ENCODE measurements at places on chromosomes 7 and 10.

DNA sequence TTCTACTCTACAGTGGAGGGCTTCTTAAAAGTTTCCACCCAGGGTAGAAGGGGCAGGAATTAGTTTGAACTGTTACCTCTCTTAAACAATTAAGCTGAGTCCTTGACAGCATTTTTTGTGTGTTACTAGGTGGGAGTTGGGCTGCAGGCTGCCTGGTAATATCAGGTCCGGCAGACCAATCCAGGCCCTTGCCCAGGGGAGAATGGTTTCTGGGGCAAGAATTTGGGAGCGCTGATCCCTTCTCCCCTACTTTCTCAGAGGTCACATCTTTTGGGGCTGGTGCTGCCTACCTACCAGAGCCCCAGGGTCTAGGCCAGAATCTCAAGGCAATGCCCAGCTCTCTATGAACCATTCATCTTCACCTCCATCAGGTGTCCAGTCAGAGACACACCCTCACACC lies 1.6 kb downstream of the PPRC1 start:
- DNase-seq: no peak

- DNase-seq: no peak
Measured at GRCh38 chr7:15248514-15248913, 313.3 kb downstream of the AGMO start.

DNA sequence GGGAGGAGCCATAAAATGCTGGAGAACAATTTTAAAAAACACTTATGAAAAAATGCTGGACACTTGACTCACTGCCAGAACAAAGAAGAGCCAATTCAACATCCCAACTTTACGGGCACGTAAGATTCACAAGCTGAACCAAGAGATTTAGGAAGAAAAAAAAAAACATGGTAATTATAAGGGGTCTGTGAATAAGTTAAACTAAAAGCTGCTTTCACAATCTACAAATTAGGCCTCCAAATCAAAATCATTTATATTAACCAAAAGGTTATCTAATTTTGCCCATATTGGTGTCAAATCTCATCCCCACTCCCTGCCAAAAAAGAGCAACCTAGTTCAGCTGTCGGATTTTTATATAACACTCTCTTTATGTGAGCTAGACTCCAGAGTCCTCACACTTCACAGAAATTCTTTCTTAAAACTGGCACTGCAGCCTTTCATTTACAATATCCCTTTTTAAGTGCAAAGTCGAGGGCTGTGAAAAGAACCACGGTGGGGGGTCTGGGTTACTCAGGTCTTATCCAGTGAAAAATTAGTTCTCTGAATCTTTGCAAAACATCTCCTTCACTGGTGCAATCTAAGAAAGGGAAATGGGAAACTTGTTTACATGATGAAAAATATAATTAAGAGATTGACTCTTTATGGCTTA lies 30.4 kb upstream of the DGKI start:
- no peak for DNase-seq

DNA sequence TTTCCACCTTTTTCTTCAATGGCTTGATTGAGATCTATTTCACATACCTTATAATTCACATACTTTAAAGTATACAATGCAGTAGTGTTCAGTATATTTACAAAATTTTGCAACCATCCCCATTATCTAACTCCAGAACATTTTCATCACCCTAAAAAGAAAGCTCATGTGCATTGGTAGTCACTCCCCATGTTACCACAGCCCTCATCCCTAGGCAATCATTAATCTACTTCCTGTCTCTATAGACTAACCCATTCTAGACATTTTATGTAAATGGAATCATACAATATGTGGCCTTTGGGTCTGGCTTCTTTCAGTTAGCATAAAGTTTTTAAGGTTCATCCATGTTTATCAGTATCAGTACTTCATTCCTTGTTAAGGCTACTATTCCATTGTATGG lies 214.2 kb downstream of the WDR11 start:
- no peak for DNase-seq

GRCh38 chr7:140165422-140165821 lies 11.4 kb downstream of the KDM7A start:
- peak; percentile 79 for DNase-seq

DNA sequence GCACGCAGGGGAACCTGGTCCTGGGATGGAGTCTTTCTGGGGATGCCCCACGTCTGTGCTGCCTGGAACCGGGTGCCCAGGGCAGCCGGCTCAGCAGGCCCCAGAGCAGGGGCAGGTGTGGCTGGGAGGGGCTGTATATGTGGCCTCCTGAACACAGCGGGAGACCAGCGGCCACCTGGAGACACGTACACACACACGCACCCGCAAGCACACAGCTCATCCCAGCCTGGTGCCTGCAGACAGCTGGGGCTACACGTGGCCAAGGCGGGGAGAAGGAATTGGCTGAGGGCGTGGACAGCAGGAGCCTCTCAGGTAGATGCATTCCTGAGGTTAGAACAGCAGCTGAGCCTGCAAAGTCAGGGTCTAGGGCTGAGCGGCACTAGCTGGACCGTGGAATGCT lies 14.0 kb downstream of the ADAM8 start:
- DNase-seq: no peak

- DNase-seq: peak; percentile 72
Measured at GRCh38 chr7:30479202-30480120, 877 bp upstream of the NOD1 start.

DNA sequence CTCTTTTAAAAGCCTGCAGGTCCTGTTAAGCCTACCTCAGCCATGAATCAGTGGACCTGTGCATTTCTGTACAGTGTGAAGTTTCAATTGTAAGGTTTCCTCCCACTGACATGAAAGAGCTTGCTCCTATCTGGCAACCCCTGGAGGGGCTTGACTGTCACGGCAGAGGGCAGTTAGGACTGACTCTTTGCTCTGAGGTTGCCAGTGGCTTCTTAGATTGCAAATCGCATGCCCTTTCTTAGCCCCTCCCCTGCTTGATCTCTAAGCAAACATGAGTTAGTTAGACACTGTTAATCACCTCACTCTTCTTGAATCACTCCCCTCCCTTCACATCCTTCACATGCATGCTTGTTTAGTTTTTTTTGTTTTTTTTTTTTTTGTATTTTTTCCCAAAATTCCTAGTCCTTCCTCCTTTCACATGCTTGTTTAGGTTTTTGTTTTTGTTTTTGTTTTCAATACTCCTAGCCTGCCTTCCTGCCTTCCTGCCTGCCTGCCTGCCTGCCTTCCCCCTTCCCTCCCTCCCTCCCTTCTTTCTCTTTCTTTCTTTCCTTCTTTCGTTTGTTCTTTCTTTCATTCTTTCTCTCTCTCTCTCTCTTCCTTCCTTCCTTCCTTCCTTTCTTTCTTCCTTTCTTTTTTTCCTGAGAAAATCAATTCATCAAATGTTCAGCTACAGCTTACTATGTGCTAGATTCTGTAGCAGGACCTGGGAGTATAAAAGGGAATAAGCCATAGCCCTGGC lies 6.0 kb upstream of the HIPK2 start:
- DNase-seq: no peak

DNA sequence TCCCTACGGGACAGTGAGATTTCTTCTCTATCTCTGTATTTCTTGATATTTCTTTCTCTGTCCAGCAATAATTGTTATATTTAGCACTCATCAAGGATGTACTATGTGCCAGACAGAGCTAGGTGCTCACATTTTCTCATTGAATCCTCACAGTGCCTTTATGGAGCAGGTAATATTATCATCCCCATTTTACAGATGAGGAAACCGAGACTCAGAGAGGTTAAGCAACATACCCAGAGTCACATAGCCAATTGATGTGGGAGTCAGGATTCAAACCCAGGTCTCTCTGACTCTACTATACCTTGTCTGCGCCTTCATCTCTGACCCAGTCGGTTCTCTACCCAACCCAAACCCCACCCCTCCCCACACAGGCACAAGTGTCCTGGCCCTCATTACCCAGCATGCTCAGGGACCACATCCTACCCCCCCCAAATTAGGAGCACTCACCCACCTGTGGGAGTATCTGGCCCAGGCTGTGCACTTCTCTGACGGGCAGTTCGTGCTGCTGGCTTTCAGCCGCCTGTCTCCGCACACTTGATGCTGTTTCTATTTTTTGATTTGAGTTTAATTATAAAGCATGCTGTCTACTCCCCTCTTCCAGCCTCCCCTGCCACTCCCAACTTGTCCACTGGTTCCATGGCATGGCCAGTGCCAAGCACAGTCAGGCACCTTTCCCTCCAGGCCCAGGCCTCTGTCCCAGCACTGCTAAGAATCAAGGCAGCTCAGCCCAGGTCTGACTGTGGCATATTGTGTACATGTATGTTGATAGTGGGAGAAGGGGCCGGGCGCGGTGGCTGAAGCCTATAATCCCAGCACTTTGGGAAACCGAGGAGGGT lies 9.8 kb upstream of the SAMD8 start:
- no peak for DNase-seq

- DNase-seq: no peak
Measured at GRCh38 chr10:125130916-125131315, 29.4 kb downstream of the CTBP2 start.

GRCh38 chr7:46029111-46029704 lies 108.1 kb upstream of the IGFBP3 start:
- DNase-seq: no peak

DNA sequence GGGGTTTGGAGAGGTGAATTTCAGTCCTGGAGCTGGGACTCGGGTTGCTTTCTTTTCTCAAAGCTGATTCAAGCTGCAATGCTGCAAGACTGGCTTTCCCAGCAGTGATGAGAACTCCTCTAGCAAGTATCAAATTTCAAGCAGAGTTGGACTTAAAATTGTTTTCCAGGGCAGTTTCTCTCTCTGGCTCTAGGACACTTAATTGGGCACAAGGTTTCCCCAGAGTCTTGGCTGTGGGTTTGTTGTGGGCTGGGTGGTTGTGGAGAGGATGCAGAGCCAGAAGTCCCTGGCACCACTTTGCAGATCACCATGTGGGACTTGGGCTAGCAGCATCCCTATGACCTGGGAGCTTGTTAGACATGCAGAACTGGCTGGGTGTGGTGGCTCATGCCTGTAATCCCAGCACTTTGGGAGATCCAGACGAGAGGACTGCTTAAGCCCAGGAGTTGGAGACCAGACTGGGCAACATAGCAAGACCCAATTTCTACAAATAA lies 16.8 kb downstream of the AKR1B15 start:
- peak; percentile 89 for DNase-seq

GRCh38 chr10:100656454-100656853 lies 88.9 kb upstream of the PAX2 start:
- peak; percentile 23 for DNase-seq

- no peak for DNase-seq
Measured at GRCh38 chr7:122896509-122896908, 10.2 kb upstream of the CADPS2 start.

- no peak for DNase-seq
Measured at GRCh38 chr7:83487801-83488200, 161.1 kb downstream of the SEMA3E start.

- DNase-seq: no peak
Measured at GRCh38 chr10:92124020-92124419, 166.9 kb downstream of the CPEB3 start.

All from adipocyte (in vitro differentiated cells).